Esophagus mucosa (tissue), 1 donor: ENCODE measurements at places on chromosomes 12 and 14.
A peak's percentile ranks its signal among the peaks of the same experiment; 100 is the strongest.

- ATAC-seq: no peak
Observed at GRCh38 chr12:6225630-6226001, 25.4 kb downstream of the CD9 start.

GRCh38 chr12:108670066-108670631, 36.5 kb upstream of the SELPLG start:
- ATAC-seq: no peak

- no peak for ATAC-seq
Observed at GRCh38 chr12:54393207-54393609, 8.7 kb upstream of the ZNF385A start.

DNA sequence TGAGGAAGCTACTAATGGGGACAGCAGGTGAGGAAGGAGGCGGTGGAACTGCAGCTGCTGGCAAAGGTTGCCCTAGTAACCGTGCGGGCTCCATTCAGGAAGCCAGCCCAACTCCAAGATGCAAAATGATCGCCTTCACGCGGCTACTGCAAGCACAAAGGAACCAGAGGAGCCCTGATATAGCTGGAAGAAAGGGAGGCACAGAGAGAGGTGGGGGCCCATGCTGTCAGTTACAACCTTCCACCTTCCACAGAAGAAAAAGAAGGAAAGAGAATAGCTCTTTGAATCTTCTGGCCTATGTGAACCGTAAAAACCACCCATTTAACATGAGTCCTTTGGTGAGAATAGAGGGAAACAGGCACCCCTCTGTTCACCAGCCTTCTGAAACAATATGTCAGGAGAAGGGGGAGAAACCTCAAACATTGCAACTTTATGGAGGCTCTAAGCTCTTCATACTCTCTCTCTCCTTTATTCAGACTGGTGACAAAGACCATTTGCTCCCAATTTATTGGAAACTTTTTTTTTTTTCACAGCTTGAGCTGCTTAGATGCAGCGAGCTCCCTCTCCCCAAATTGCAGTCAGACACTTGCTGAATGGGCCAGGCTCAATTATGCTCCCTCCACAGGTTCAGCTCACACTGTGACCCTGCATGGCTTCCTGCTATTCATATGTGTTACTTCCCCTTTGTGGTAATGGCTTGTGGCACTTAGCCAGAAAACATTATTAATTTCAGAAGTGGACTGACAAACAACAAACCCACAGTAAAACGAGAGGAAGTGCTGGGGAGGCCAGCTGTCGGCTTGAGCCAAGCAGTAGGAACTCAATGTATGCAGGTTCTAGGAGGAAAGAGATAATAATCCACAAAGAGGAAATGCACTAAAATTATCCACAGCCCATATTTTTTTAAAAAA, 6.2 kb downstream of the DUSP6 start:
- peak; percentile 72 for ATAC-seq

GRCh38 chr12:57771873-57772428, at the start of gene METTL1:
METTL1 (minus strand) TSS chr12:57772105; CDS start chr12:57772083, 22 bp downstream.
- ATAC-seq: peak; percentile 94

DNA sequence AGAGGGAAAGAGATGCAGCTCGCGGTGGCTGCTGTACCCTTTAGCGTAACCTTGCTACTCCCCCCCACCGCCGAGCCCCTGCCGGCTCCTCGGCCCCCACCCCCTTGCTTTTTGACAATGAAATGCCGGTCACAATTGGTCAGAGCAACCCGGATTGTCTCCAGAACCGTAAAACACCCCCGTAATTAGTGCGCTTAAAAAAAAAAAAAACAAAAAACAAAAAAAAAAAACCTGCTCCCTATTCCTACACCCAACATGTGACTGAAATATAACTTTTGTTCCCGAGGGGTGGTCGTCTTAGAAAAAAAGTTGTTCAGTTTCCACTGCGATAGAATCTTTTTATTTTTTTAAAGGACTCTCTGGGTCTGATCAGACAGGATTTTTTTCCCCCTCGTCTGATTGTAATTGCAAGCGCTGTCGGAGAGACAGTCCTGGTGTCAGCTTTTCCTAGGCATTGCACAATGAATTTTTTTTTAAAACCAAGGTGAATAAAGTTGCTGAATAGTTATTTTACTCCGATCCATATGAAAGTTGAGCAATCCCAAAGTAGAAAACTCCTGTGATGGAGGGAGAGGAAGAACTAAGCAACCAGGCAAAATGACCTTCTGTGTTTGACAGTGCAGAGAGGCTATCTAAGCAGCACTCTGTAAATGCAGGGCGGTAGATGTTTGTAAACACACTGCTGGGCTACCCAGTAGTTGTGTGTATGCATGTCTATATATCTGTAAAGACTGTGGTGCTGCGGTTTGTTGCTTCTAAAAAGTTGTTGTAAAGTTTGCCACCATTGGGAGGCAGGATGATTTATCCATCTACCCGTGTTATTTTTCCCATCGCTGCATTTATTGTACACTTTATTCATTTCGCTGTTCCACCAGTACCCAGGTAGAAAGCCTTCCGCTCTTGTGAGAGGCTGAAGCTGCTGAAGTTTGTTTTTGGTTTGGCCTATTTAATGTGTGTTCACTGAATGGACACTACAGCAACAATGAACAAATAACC, 1.1 kb downstream of the ETV6 start:
- ATAC-seq: peak; percentile 8

DNA sequence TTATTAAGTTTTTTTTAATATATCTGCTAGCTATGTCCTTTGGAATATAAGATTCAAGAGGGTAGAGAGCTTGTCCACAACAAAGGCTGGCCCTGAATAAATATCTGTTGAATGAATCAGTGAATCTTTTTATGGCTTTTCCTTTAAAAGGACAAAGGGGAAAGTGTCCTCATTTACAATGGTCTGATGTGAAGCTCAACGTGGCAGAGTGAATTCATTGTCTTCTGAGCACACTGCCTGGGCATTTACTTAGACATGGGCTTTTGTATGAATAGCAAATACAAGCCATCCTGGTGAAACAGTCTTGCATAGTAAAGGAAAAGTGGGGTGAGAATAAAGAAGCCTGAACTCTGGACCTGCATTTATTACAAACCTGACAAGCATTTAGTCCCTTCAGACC, 201.2 kb downstream of the NELL2 start:
- ATAC-seq: no peak

DNA sequence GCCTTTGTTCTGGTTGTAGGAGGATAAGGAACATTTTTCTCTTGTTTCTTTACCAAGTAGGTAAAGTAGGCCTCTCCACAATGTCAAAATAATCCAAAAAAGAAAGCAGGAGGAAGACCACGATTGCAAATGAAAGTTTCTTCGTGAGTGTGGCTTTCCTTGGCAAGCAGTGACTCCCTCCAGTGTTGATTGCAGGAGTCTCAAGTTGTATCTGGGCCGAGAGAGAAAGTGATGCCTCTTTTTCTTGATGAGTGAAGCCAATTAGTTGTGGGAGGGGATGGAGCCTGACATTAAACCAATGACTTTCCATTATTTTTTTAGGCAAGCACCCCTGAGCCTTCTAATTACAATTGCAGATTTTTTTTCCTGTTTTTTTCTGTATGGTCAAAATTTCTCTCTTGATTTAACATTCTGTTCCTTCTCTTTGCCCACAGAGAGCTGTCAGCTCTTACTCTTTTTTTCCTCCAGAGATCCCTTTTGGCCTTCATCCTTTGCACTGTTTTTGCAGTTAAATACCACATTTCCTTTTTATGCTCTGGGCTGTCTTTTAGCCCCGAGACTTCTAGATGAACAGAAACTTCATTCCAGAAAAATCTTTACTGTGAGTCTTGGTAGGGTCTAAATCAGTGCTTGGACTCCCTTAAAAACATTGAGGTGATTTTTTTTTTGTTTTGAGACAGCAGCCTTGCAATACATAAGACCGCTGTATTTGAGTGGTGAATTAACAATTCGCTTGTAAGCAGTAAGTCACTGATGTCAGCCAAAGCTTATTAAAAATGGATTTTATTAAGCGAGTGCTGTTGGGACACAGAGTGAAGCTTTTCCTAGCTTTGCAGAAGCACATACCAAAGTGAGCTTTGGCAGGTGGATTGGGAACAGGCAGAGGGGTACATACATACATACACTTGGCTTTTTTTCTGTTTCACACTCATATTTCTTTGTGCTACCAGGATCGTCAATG, 15.8 kb downstream of the FBXW8 start:
- no peak for ATAC-seq

DNA sequence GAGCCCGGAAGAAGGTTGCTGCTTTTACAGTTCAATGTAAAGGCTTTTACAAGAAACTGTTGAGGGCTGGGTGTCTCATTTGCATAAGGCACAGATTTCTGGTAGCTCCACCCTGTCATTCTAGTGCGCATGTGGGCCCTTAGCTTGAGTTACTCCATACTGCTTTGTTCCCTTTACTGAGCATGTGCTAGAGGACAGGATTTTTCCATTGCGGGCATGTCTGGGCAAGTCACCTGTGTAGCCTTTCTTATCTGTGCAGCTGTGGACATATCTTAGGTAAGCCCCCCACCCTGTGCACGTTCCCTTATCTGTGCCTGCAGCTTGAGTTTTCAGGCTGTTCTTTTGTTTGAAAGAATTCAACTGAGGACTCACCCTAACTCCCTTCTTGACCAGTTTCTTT, 56.2 kb upstream of the ARHGAP5 start:
- ATAC-seq: no peak

DNA sequence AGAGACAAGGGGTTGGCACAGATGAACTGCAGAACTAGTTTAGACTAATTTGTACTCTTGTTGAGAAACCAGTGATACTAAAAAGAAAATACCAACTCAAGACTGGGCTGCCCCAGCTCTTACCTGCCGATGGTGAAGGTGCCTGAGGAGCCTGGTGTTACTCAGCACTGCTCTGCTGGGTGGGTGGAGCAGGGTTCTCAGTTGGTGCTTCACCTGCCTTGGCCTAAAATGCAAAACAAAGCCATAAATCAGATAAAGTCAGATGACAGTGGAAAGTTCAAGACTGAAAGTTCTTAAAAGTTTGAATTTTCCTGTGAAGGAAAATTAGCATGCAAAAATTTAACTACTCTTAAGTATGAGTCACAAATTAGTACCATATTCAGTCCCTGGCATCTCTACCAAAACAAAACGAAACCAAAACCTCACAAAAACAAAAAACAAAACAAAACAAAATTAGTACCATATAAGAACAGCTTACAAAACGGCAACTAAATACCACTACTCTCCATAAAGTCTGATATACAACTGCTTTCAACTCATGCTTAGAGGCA, 21.9 kb downstream of the YBX3 start:
- peak; percentile 56 for ATAC-seq

DNA sequence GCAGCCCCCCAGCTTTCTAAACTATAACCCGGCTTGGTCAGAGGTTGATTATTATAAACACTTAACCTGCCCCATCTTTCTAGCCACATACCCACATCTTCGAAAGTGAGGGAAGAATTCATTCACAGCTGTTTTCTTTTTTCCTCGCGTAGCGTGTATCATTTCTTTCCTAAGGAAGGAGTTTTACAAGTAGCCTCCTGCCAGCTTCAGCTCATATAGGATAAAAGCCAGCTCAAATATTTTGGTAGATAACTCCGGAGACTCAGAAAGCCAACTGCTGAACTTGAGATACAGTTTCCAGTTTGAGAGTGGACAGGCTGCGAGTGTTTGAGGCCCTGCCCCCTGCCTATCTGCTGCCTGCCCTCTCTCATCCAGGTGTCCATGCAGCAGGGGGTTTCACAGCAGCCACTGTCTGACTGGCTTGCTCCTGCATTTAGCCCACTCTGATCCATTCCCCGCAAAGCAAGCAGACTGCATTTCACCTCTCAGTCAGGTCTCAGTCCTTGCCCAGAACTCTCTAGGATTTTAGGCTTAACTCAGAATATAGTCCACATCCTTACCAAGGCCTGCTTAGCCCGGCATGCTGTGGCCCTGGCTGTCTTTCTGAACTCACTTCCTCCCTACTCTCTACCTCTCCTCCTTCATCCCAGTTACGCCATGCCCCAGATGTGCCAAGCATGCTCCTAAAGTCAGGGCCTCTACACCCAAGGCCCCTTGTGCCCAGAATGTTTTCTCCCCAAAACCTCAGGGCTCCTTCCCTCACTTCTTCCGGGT, 46.9 kb downstream of the EVL start:
- ATAC-seq: no peak

GRCh38 chr12:95522692-95523091, 28.6 kb downstream of the USP44 start:
- ATAC-seq: no peak

DNA sequence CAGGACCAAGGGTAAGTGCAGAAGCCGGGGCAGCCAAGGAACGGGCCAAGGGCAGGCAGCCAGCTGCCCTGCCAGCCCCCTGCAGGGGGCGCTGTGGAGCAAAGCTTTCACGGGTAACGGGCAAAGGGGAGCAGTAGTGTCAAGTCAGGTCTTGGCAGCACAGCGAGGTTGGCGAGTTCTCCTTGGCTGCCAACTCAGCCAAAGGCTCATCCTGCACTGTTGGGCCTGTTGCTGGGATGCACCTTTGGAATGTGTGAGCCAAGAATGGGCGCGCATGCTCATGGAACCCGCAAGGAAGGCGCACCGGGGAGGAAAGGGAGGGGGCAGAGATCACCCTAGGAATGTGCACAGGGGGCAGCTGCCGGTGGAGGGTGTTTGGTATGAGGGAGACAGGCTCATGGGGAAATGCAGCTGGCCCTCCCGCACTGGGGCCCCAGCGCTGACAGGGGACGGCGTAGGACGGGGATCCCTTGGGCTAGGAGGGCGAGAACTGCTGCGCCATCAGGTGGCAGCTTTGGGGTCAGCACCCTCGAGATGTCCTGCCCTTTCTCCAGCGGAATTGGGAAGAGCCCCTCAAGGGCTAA, 138.0 kb downstream of the ASCL4 start:
- peak; percentile 82 for ATAC-seq

GRCh38 chr14:75880512-75880911, 101.3 kb downstream of the TGFB3 start:
- no peak for ATAC-seq

- no peak for ATAC-seq
Observed at GRCh38 chr14:23530375-23531055, 21.1 kb downstream of the ZFHX2 start.

- peak; percentile 36 for ATAC-seq
Observed at GRCh38 chr12:27709932-27710591, 570 bp upstream of the MRPS35 start.

DNA sequence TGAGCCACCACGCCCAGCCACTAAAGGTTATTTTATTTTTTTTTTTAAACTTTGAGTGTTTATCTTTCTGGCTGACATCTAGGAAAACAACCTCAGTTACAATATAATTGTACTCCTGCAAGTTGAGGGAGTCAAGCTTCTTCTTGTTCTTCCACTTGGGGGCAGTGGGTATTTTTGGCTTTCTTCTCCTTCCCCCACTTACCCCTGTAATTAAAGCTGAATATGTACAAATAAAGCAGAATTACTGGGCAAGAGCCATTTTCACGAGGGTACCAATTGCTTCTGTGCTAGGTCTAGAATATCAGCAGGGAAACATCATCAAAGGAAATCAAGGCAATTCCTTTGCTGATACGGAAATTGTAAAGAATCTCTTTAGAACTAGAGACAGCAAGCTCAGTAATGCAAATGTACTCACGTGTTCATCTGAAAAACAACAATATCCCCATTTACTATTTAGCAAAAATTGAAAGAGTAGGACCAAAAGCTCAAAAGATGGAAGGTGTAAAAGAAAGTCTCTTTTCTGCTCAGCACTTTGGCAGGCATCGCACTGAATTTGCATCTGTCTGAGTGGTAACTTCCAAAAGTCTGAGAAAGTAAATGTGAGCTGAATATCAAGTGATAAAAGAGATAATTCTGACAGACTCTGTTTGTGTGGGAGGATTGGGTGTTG, 72.8 kb downstream of the TAOK3 start:
- ATAC-seq: no peak
